ENCODE measurements at places on chromosomes 1 and 21.

DNA sequence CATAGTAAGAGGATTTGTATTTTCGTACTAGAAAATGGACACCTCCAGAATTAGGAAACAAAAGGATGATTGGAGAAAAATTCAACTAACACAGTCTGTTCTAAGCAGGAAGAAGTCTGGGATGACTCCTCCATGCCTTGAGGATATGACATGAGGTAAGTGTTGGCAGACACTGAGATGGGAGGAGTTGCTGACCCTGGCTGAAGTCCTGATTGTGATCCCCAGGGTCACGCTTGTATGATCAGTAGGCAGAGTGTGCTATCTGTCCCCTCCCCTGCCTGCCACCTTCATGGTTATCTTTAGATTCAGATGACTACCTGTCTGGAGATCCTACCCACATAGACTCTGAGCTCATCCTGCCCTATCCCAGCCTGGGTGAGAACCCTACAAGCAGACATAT lies 249.1 kb downstream of the C1orf94 start:
- no peak for DNase-seq

GRCh38 chr1:107786203-107786845 lies 178.7 kb downstream of the VAV3 start:
- DNase-seq: no peak

- no peak for DNase-seq
Observed at GRCh38 chr1:207049514-207049913, 1.5 kb downstream of the YOD1 start.

DNA sequence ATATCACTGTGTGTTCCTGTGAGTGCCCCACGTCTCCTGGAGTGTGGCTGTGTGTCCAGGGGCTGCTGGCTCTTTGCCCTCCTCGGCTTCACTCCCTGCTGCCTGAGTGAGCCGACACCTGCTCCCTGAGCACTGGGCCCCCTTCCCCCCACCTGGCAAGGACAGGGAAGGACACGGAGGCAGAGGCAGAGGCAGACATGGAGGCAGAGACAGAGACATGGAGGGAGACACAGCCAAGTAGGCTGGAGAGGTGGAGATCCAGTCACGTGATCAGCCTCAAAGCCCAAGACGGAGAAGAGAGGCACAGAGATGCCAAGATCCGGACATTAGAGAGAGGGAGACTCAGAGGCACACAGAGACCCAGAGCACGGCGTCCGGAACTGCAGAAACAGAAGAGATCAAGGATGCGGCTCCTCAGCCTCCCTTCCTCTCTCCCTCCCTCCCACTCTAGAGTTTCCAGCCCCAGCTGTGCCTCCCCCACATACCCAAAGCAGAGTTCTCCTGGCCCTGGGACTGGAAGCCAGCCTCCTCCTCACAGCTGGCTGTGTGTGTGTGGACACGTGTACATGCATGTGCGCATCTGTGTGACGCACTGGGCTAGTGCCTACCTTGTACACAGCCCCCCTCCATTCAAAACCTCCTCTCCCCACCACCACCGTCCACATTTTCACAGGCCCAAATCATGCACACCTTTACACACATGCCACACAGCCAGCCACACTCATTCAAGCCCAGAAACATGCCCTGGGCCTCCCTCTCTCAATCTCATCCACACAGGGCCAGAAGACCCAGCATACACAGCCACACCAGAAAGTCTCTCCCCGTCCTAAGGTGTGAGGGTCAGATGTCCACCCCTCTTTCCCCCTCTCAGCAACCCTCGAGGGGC lies 39.1 kb upstream of the WASF2 start:
- DNase-seq: peak; percentile 81

DNA sequence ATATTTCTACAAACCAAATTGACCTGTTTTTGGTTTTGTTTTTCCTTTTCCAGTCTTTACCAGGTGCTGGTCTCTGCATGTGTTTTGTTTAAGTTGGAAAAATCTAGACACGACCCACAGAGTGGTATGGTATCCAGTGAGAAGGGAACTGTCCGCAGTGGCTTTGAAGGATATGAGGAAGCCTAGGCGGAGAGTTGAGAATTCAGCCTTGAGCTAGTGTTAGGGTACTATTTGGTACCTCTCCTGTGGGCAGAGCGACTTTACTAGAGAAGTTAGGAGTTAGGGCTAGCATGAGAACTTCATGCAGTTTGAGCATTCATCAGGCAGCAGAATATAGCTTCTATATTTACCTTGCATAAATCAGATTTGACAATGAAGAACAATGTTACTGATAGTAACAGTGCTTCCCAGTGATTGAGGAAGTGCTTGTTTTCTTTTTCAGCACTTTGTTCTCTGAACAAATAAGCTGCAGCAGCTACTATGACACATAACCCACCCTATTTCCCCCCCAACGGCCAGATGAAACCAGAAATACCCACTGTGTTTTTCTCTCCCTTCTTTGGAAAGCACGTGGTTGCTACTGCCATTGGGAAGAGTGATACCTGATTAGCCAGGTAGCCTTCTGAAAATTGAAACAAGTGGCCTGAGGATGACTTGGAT lies 19.0 kb downstream of the MRPS6 start:
- no peak for DNase-seq

- DNase-seq: no peak
Observed at GRCh38 chr1:204241050-204241449, 27.3 kb upstream of the GOLT1A start.
